ENCODE measurements at places on chromosomes 11 and 22.
A peak's percentile ranks its signal among the peaks of the same experiment; 100 is the strongest.

DNA sequence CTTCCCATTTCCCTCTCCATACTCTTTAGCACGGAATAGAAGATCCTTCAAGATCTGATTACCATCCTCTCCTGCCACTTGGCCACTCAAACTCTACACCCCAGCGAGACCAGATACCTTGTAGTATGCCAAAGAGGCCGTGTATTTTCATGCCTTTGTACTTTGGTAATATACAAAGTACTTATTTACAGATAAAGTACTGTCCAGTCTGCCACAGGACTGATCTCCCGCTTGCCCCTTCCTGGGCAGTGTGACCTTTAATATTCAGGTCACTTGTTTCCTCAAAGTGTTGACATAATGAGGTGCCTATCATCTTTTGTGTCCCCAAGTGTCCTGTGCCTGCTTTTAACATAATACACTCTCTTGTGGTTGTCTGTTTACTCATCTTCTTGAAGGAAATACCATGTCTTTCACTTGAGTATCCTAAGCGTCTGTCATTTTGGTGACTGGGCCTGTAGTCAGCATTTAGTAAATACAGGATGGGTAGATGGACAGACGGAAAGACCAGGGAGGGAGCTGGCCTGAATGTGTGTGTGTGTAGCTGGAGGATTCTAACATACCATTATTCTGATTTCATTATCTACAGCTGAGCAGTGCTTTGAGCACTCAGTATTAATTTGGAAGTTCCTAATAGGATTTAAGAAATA lies 137.4 kb downstream of the NAV2 start:
- no peak for DNase-seq

GRCh38 chr11:92048415-92048814 lies 176.2 kb upstream of the FAT3 start:
- DNase-seq: no peak

- DNase-seq: no peak
Measured at GRCh38 chr11:32044158-32044863, 46.6 kb upstream of the RCN1 start.

DNA sequence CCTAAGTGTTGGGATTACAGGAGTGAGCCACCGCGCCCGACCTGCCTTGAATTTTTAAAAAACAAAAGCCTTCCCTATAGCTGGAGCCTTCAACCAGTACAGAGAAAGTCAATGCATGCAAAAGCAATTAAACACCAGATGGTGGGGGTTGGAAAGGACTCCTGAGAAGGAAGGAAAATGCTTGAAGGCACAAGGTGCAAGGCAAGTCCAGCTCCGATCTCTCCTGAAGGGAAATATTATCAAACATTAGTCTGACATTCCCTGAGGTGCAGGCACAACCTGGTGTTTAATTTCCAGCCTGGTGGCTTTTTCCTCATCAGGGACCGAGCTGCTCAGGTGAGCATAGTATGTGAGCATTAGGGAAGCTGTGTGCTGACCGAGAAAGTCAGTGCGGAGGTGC lies 12.9 kb upstream of the RAPSN start:
- DNase-seq: no peak

GRCh38 chr11:87712802-87713202 lies 462.4 kb downstream of the RAB38 start:
- no peak for DNase-seq

DNA sequence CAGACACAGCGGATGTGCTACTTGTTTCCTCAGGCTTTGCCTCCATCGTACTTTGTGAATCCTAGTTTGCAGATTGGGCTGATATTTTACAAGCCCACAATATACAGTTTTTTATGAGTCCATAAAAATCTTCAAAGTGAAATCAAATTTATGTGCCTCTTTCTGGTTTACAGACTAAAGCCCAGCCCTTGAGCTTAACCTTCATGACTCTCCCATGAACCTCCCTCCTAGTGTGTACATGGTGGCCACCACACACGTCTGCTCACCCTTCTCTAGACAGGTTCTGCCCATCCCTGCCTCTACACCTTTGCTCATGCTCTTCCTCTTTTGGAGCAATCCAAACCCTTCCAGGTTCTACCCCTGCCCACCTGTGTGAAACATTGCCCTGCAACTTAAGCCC lies 129.4 kb downstream of the TENM4 start:
- DNase-seq: no peak

- DNase-seq: no peak
Measured at GRCh38 chr11:109249597-109249996, 172.4 kb upstream of the C11orf87 start.

DNA sequence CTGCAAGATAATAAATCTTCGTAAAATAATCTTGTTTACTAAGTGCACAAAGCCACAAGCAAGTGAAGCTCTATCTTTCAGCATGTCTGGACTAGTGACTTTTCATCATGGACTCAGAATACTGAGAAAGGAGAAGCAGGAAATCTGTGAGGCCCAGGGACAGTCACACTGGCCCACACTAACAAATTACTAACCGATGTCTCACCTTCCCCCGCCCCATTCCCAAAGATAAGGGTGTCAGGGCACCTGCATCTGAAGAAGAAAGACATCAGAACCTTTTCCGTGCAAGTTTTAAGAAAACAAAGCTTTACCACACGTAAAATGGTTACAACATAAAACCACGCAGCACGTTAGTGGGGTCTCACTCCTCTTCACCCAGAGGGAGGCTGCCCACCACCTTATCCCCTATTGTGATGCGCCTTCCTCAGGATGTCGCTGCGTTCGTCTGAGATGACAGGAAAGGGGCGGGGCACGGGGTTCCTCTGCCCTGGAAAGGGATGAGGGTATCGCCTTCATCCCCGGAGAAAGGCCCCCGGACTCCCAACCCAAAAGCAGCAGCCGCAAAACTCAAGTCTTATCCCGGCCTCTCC lies 616 bp downstream of the BTBD10 start:
- DNase-seq: peak; percentile 25

GRCh38 chr11:107623183-107623582 lies 32.2 kb downstream of the ELMOD1 start:
- no peak for DNase-seq

- DNase-seq: no peak
Measured at GRCh38 chr11:128548649-128549255, 38.6 kb downstream of the ETS1 start.

DNA sequence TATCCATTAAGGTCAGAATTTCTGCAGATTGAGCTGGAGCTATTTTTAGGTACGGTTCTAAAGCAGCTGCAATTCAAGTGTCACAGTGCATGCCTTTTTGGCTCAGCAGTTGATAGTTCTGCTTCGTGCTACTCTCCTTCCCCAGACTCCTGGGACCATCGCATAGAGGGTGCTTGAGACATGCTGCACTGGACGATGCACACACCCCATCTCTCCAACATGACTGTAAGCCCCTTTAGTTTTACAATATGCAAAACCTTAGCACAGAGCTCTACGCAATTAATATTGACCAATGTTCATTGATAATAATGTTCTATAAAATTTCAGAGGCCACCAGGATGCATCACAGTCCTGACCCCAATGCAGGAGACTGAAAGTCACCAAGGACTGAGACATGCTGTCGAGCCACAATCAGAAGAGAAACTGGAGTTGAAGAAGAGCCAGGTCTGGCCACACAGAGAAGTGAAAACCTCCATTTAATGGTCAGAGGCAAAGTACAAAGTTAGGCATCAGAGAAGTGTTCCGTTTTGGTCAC lies 120.9 kb upstream of the ZC3H12C start:
- DNase-seq: no peak

DNA sequence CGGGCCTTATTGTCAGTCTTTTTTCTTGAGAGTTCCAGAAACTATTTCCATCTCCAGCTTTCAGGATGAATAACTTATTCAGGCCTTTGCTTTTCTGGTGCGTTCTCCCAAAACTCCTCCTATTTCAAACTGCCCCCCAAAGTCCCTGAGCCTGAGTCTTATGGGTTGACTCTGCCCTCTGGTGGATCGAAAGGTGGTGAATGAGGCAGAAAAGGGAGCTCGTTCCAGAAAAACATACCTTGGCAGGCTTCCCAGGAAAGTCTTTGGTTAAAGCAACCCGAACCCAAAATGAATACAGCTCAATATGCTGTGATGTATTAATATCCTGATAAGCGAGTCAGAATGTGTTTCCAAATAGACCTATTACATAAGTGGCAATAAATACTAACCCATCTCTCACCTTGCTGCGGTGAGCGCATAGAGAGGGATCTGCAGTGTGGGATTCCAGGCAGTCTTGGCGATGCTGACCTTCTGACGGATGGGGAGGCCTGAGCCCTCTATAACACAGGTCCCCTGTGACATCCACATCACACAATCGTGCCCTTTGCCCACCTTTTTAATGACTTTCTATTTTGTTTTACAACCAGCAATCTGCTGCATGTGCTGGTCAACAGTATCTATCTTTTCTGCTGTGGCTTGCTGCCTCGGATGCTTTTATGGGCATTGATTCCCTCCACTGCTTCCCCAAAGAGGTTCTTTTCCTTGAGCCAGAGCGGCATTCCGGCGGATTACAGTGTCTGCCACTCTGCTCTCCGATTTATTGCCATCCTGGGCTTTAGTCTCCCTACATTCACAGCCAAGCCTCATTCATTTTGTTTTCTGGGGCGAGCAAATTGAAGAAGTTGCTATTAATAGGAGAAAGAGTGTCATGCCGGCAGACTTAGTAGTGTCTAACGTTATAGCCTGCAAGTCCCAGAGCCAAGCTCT lies 756.8 kb downstream of the NTM start:
- DNase-seq: no peak

GRCh38 chr11:73201249-73201648 lies 16.8 kb upstream of the P2RY2 start:
- DNase-seq: no peak

GRCh38 chr22:44648821-44649565 lies 53.0 kb upstream of the PRR5 start:
- DNase-seq: no peak

All from stimulated activated CD8-positive, alpha-beta memory T cell treated with anti-CD3 and anti-CD28 coated beads, Interleukin-15, amount 100 ng/mL, for 24 hours (primary cell).